ENCODE measurements at places on chromosomes 5 and 9.

DNA sequence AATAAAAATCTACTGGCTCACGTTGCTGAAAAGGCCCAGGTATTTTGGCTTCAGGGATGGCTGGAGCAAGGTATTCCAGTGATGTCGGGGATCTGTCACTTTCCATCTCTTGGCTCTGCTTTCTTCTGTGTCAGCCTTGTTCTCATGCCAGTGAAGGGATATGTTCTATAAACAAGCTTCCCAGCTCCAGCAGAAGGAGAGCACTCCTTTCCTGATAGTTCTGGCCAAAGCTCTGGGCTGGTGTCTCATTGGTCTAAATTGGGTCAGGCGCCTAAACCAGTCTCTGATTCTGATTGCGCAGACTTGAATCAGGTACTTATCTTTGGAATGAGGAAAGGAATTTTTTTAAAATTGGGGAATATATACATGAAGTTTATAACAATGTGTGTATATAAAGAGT lies 5.1 kb downstream of the SNX30 start:
- DNase-seq, result no peak

DNA sequence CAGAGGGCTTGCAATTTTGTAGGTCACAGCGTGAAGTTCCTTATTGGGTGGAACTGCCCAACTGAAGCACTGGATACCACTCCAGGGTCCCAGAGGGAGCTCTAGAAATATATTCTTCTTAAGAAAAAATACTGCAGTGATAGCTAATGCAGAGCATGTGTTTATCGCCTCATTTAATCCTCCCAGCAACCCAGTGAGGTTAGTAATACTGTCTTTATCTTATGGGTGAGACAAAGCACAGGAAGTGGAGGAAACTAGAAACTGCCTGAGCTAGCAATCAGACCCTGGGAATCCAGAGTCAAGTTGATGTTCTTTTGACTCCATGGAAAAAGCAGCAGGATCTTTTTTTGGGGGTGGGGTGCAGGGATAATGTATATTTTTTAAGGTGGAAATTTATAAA lies 153.3 kb downstream of the PJA2 start:
- DNase-seq, result no peak

DNA sequence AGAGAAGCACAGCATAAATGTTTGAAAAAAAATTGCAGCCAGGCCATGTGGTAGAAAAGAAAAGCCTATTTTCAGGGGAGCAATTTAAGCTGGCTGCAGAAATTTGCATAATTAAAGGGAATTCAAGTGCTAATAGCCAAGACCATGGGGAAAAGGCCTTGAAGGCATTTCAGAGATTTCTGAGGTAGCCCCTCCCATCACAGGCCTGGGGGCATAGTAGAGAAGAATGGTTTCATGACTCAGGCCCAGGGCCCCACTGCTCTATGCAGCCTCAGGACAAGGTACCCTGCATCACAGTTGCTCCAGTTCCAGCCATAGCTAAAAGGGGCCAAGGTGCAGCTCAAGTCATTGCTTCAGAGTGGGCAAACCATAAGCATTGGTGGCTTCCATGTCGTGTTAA lies 1416.0 kb downstream of the EFNA5 start:
- DNase-seq, result no peak

GRCh38 chr9:75064307-75065025 lies 23.5 kb downstream of the NMRK1 start:
- no peak for DNase-seq

GRCh38 chr9:13991395-13991794 lies 322.5 kb downstream of the NFIB start:
- DNase-seq, result no peak

GRCh38 chr5:42655982-42656650 lies 100.5 kb upstream of the CCDC152 start:
- no peak for DNase-seq

- DNase-seq, result no peak
Observed at GRCh38 chr5:126941403-126941802, 89.0 kb downstream of the MARCHF3 start.

GRCh38 chr5:40308867-40309266 lies 370.8 kb upstream of the PTGER4 start:
- no peak for DNase-seq

DNA sequence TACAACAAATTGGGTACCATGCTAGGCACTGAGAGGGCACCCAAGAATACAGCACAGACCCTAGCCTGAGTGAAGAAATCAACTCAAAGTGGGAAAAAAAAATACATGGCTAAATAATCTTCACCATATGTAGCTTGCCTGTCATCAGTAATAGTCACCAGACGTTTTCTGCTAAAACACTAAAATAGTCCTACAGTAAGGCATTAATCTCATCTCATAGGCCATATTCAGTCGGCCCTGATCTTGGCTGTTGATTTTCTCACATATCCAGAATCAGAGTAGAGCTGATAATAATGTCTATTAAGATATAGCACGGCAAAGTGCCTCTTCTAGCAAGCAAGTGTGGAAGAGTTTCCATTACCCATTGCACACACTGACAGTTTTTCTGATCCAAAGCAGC lies 322.1 kb upstream of the SLC30A5 start:
- no peak for DNase-seq

GRCh38 chr5:533955-534742 lies 9.9 kb upstream of the SLC9A3 start:
- DNase-seq, result peak; percentile 3

- DNase-seq, result peak; percentile 47
Observed at GRCh38 chr5:134647750-134648424, 698 bp upstream of the SEC24A start.

- DNase-seq, result no peak
Observed at GRCh38 chr5:133627180-133627579, 14.8 kb upstream of the FSTL4 start.

DNA sequence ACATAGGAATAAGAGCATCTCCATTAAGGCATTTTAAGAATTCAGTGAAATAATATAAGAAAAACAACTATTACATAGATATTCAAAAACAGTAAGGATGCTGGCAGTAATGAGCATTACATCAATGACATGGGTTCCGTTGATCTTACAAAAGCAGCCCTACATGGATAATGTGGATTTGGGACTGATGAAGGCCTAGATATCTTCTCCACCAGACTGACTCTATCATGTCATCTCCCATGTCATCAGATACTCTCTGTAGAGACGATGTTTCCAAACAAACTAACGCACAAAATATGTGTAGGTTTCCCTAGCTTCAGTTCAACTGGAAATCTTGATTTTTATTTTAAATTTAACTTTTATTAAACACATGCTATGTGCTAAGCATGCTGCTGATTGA lies 3.6 kb downstream of the LURAP1L start:
- no peak for DNase-seq

- no peak for DNase-seq
Observed at GRCh38 chr9:119036969-119037368, 332.3 kb downstream of the BRINP1 start.

- DNase-seq, result peak; percentile 17
Observed at GRCh38 chr5:132961887-132962286, 1.5 kb downstream of the AFF4 start.

DNA sequence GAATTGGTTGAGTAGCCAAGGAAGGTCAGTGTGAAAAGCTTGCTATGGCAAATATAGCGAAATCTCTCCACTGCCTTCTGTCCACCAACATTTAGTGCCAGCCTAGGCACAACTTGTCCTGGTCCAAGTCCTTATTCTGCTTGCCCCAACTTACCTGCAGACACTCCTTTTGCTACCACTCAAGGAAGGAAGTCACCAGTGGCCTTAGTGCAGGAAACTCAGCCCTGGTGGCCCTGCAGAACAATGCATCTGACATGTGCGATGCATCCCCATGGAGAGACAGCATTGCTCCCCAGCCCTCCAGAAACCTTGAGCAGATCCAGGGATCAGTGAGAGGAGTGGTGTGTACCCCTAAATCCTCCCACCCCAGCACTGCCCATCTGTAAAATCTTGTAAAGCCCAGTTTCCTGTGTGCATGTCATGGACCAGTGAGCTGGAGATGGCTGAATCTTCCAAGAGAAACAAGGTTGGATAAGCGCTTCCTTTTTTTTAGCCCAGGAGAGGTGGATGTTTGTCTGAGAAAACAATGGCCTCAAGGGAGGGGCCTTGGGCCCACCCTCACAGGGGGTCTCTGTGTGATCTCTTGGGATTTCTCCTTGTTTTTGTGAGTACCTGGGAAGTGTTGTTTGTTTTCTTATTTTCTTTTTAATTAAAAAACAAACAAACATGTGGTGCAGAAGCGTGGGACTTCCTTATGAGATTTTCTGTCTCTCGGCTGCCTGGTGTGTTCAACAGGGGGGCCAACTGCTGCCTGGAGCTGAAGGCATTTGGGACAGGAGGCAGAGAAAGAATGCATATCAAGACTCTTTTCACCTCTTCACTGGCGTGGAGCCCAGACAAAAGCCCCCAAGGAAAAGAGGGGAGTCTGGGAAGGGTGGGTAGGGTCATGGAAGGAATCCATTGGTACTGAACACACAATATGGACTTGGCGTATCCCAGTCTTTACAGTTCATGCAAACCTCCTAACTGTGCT lies 3.6 kb downstream of the FOXI1 start:
- DNase-seq, result no peak

DNA sequence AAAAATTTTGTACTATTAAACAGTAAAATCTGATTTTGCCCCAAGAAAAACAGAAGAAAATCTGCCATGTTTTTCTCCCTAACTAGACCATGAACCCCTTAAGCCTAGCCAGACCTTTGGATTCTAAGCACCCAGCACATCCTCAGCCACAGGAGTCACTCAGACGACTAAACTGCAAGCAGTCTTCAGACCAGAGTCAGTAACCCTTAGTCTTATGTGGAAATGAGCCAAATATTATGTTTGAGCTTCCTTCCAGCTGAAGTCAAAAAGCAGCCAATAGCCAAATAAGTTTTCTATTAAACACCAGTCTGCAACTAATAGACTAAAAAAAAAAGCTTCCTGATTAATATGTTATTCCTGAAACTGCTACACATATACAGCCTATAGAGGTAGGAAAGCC lies 47.4 kb downstream of the GOLPH3 start:
- no peak for DNase-seq

DNA sequence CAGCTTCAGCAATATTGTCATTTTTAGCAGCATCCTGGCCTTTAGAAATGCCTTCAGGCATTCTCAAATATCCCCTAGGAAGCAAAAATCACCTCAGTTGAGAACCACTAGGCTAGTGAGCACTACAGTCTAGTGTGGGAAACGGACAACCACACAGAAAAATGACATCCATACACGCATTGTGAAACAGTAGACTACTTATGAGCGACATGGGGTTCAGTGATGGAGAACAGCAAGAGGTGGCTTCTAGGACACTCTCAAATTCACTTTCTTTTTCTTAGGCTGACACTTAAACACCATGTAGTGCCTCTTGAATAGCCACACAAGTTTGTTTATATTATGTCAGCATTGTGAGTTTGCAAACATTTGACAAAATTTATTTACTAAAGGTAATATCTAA lies 203.0 kb downstream of the KDM4C start:
- no peak for DNase-seq

- DNase-seq, result no peak
Observed at GRCh38 chr5:129241755-129242154, 147.2 kb downstream of the ISOC1 start.

- no peak for DNase-seq
Observed at GRCh38 chr9:82466616-82467260, 478.2 kb downstream of the SPATA31D1 start.

DNA sequence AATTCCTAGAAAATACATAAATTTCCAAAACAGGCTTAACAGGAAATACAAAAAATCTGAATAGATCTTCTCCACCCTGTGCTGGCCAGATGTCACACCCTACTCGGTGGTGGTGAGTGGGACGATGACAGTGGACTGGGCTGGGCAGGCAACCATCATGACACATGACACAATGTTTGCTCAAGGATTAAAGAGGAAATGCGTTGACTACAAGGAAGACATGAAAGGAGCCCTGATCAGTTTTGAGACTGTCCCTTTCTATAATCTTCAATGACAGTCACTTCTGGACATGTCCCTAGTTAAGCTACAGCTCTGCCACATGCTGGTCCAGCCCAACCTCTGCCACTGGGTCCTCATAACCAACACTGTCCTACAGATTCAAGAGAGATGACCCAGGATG lies 99.8 kb downstream of the ZDHHC21 start:
- DNase-seq, result no peak

- no peak for DNase-seq
Observed at GRCh38 chr9:489198-490197, 274.8 kb downstream of the DOCK8 start.

GRCh38 chr9:93231716-93232115 lies 47.8 kb downstream of the WNK2 start:
- no peak for DNase-seq

DNA sequence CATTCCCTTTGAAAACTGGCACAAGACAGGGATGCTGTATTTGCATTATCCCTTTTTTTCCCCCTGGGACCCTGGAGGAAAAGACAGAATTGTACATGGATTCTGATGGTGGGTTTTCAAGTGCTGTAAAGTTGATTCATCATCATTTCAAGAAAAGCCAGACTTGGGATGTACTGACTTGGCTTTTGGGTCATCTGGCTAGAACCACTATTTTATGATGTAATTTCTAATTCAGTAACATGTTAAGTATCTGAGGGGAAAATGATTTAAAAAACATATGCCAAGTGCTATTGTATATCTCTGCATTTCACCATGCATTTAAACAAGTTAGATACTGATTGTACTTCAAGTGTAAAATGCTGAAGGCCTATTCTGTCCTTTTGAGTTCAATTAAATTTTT lies 15.2 kb upstream of the MAP3K1 start:
- DNase-seq, result no peak

DNA sequence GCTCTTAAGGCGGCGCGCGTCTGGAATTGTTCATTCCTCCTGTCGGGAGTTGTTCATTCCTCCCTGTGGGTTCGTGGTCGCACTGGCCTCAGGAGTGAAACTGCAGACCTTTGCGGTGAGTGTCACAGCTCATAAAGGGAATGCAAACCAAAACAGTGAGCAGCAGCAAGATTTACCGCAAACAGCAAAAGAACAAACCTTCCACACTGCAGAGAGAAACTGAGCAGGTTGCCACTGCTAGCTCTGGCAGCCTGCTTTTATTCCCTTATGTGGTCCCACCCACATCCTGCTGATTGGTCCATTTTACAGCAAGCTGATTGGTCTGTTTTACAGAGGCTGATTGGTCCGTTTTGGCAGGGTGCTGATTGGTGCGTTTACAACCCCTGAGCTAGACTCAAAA lies 1365.3 kb upstream of the WWC1 start:
- no peak for DNase-seq

- peak; percentile 17 for DNase-seq
Observed at GRCh38 chr5:78530342-78531096, 118.1 kb downstream of the LHFPL2 start.

Measured in T-helper 2 cell (primary cell).